Eye (tissue), 1 donor: ENCODE measurements at places on chromosomes 2 and 18.

DNA sequence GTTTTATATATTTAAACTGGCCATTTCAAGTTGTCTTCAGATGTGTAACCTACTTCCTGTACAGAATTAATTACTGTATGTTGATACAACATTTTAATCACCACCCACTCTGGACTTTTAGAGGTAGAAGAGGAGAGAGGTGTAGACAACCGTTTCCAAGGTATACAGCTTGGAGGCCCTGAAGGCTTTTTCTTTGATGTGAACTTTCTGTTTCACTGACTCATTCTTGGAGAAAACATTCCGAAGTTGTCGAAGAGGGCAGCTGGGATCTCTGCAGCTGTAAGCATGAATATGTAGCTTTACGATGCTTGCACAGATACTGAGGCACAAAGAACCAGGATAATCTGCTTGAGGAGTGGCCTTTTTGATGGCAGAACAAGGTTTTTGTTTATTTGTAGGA is 137.0 kb downstream of the NCKAP5 start:
- DNase-seq, result no peak

GRCh38 chr2:179373816-179374215 is 109.2 kb upstream of the SESTD1 start:
- DNase-seq, result no peak

- DNase-seq, result peak; percentile 22
Measured at GRCh38 chr2:46336283-46336959, 39.2 kb downstream of the EPAS1 start.

DNA sequence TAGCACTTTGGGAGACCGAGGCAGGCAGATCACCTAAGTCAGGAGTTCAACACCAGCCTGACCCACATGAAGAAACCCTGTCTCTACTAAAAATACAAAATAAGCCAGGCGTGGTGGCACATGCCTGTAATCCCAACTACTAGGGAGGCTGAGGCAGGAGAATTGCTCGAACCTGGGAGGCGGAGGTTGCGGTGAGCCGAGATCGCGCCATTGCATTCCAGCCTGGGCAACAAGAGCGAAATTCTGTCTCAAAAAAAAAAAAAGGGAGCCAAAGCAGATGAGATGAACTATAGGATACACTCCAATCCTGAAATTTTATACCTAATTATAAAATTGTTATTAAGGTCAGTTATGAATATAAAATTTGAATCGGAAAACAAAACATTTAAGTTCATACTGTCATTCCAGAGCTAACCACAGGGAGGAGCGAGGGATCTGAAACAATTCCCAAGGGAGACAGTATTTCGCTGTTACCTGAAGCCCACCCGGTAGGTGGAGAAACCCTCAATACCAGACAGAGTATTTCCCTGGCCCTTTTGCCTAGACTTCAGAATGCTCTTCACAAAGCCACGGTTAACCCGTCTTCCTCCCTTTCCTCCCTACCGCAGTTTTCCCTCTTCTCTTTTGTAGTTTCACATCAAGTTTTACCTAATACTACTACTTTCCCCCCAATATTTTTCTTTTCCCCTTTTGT is 1.4 kb downstream of the PPM1G start:
- peak; percentile 71 for DNase-seq

DNA sequence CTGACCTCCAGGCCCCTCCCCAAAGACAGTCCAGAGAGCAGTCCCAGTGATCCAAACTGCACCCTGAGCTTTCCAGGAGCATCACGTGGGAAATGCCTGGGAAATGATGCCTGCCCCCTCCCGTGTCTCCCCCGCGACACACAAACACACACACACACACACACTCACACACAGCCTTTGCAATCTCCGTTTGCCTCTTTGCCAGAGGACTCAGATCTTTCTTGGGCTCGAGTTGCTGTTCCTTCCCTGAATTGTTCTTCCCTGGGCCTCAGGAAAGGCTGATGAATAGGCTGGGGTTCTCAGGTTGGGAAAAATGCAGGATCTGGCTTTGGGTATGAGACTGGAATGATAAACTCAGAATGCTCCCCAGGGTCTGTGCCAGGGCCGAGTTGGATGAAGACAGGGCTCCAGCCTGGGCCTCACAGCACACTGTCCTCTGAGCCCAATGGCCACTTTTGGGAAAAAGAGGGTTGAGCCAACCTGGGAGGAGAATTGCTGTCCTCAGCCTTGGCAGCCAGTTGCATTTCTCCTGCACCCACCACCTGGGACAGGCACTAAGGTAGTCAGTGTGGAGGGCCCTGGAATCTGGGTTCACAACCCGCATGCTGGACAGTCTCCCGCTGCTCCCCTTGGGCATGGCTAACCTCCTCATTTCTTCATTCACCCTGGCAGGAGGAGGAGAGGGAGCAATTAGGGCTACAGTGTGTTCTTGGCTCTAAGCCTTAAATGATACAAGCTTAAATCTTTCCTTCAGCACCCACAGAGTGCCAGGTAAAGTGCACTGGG is 43.9 kb upstream of the ATP6V1B1 start:
- peak; percentile 6 for DNase-seq

GRCh38 chr2:219399716-219400478 is 12.2 kb upstream of the DNPEP start:
- no peak for DNase-seq

DNA sequence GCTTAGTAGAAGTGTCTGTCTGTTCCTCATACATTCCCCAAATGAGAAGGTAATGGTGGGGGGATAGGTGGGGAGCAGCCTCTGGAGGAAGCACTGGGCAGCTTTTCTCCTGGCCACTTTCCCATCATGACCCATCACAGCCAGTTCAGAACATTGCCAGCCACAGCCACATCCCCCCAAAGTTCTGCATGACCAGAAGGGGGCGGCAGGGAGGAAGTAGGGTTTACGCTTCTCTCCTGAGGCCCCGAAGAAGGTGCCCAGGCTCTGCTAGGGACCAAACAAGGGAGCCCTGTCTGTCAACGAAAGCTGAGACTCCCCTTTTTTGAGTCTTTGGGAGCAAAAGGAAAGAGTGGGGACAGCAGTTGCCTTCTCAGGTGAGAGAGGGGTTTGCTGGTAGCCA is 7.7 kb downstream of the IGFBP5 start:
- no peak for DNase-seq

- DNase-seq, result no peak
Measured at GRCh38 chr2:188042412-188042811, 249.3 kb upstream of the GULP1 start.

- peak; percentile 26 for DNase-seq
Measured at GRCh38 chr2:217698691-217699090, 304.1 kb downstream of the TNS1 start.

DNA sequence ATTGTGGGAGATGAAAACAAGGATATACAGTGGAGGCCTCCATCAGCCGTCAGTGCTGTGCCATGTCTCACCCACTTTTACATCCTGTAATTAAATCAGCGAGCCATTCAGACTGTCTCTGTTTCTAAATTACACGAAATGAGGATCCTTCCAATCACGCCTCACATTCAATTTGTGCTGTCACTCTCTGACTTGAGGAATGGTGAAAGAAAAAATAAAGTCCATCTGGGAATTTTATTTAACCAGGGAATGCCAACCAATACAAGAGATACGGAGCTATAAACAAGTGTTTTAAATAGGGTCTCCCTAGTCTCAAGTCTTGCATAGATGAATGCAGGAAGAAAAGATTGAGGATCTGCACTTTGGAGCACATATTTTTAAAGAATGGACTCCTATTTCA is 72.8 kb downstream of the CMPK2 start:
- no peak for DNase-seq

- no peak for DNase-seq
Measured at GRCh38 chr2:24881623-24882022, 38.4 kb downstream of the ADCY3 start.

- DNase-seq, result no peak
Measured at GRCh38 chr2:147836099-147836498, 8.7 kb upstream of the ACVR2A start.

DNA sequence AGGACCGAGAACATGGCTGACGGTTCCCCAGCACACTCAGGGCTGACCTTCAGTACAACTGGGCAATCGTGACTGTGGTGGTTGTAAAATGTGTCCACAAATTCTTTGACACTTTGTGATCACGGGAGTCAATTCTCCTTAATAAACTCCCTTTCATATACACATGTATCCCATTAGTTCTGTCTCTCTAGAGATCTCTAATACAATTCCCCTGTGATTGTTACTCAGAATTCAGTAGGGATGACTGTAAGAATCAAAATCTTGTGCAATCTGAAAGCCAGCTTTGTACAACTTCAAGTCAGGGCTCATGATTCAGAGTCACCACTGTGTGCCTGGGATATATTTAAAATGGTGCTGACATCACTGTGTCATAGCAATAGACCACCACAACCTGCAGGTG is 89.5 kb upstream of the LMAN1 start:
- DNase-seq, result no peak

GRCh38 chr2:224909885-224910573 is 132.2 kb downstream of the DOCK10 start:
- DNase-seq, result peak; percentile 79

DNA sequence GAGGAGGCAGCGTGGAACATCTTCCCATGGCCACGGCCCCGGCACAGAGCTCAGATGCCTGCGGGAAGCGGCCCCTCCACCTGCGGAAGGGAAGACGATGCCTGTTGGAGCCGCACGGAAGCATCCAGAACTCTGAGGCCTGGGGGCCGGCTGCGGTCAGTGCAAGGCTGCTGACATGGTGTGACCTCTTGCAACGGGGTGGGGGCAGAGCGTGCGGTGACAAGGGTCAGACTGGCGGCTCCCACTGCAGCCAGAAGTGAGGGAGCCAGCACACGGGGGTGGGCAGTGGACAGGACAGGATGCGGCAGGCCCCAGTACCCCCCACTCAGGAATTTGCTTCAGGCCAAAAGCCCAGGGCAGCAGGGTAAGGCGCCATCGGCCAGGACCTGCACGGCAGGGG is 48.8 kb downstream of the SLC66A2 start:
- no peak for DNase-seq

DNA sequence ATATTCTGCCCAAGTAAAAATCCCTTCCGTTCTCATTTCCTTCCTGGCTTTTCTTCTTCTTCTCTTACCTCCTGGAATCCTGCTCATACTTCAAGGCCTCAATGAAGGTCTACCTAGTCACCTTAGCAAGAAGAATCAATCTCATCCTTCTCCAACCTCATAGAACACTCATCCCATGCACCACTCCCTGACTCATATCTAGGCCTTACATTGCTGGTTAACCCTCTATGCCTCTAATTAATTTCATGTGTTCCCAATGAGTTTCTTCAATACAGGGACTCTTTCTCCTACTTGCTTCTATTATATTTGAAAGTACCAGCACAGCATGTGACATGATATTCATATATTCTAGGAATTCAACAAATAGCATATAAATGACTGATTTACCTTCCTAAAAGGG is 63.0 kb downstream of the BCL11A start:
- no peak for DNase-seq

- DNase-seq, result no peak
Measured at GRCh38 chr2:124112966-124113365, 87.9 kb downstream of the CNTNAP5 start.

- DNase-seq, result no peak
Measured at GRCh38 chr2:44237221-44237620, 38.1 kb upstream of the SLC3A1 start.

DNA sequence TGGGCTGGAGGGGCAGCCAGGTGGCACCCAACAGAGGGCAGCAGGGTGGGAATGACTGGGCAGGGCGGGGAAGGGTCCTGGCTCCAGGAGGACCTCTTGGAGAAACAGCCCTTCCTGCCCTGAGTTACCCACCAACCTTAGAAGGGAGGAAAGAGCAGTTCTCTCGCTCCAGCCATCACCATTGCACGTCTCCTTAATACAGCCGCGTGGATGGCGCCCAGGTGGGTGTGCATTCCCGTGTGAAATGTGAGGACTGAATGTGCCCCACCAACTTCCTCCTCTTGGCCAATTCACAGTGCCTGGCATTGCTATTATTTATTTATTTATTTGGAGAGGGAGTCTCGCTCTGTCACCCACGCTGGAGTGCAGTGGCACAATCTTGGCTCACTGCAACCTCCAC is 107.0 kb downstream of the SMIM21 start:
- no peak for DNase-seq

- no peak for DNase-seq
Measured at GRCh38 chr2:28680657-28681056, 71.0 kb upstream of the PPP1CB start.

- DNase-seq, result no peak
Measured at GRCh38 chr18:33424266-33424946, 16.1 kb downstream of the CCDC178 start.

DNA sequence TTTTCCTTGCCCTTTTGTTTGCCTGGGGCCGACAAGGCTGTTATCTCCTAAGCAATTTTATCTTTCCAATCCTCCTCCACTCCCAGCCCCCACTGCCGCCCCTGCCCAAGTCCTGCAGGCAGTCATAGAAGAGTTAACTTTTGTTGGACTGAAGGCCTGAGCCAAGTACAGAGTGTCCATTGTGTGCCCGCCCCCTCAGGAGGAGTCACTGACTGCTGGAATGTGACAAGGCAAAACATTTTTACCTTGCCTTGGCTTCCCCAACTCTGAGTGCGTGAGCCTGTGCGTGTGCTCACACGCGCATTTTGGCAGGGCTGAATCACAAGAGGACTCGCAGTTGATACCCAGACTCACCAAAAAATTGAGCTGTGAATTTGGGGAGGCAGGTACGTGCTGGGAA is 16.2 kb downstream of the SETBP1 start:
- no peak for DNase-seq
